ENCODE measurements at places on chromosomes 5 and 9.

- DNase-seq = no peak
These were observed 96.2 kb downstream of the TRPM3 start for GRCh38 chr9:71025201-71025600.

GRCh38 chr9:91734371-91734981, 215.6 kb downstream of the ROR2 start:
- peak; percentile 16 for DNase-seq

GRCh38 chr5:150640311-150641005, at the start of gene SYNPO:
Gene SYNPO, plus strand, starts transcription at chr5:150640660. Its CDS starts 7,616 bp downstream, at chr5:150648276.
- peak; percentile 83 for DNase-seq

GRCh38 chr5:54009357-54009756, 301.0 kb downstream of the ARL15 start:
- DNase-seq = no peak

GRCh38 chr9:91395106-91395552, 28.5 kb downstream of the NFIL3 start:
- no peak for DNase-seq

GRCh38 chr9:13410566-13411031, 131.1 kb upstream of the MPDZ start:
- peak; percentile 22 for DNase-seq

DNA sequence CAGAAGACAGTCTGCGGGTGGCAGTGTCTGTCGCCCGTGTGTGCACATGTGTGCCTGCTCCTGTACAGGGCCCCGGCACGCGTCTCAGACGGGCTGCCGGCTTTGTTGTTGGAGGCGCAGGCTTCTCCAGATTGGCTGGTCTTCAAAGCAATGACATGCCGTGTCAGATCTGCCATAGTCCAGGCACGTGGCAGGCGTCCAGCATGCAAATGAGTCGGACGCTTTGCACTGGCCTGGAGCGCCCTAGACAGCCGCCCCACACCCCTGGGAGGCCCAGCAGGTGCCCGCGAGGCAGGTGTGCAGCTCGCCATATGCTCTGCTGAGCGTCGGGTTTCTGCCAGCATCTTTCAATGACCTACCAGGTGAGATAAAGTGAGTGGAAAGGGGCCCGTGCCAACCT, 71.5 kb downstream of the GADD45G start:
- DNase-seq = no peak

GRCh38 chr9:107389617-107390071, 99.9 kb downstream of the KLF4 start:
- DNase-seq = no peak

GRCh38 chr9:7653262-7653661, 146.3 kb downstream of the DMAC1 start:
- DNase-seq = no peak

- DNase-seq = no peak
These were observed 158.8 kb downstream of the GAS1 start for GRCh38 chr9:86788456-86788855.

- no peak for DNase-seq
These were observed 2.6 kb downstream of the ZNF79 start for GRCh38 chr9:127426756-127427155.

DNA sequence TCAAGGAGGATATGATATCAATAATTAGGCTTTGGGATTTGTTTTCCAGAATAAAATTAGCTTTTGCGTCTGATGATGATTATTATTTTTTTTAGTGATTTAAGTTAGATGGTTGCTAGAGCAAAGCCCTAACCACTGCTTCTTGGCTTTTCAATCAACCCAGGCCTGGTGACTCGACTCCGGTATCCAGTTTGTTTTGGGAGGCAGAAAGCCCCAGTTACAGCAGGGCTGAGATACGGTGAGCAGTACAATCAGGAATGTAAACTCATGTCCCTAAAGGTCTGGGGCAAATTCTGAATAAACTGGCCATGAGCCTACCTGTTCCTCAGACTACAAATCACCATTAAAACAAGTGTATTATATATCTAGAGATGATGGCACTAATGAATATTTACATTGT, 24.4 kb upstream of the CYFIP2 start:
- DNase-seq = no peak

- no peak for DNase-seq
These were observed 80.6 kb downstream of the COL23A1 start for GRCh38 chr5:178509491-178510057.

DNA sequence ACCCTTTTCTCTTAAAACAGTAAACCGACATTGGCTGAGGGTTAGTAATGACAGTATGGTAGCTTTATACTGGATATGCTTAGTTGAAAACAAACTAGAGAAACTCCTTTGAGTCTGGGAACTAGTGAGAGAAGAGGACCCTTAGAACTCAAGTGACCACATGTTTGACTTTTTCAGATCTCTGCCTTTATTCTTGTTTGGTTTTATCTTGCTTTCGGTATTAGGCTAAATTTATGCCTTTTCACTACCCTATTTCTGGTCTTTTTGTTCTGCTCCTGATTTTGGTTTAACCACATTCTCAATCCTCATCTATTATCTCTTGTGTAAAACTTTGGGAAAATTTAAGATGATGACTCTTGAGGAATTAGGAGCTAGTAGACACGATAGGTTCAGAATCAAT, 11.0 kb downstream of the SNAPC3 start:
- no peak for DNase-seq

GRCh38 chr9:93697352-93698139, 121.2 kb downstream of the PHF2 start:
- no peak for DNase-seq

GRCh38 chr5:127994087-127994660, 89.4 kb upstream of the SLC12A2 start:
- DNase-seq = no peak

- DNase-seq = no peak
These were observed 85.5 kb upstream of the MARCHF11 start for GRCh38 chr5:16265141-16265540.

- DNase-seq = no peak
These were observed 757 bp downstream of the TMEM250 start for GRCh38 chr9:136117916-136118319.

- DNase-seq = no peak
These were observed 53.6 kb upstream of the RANBP6 start for GRCh38 chr9:6068983-6069382.

DNA sequence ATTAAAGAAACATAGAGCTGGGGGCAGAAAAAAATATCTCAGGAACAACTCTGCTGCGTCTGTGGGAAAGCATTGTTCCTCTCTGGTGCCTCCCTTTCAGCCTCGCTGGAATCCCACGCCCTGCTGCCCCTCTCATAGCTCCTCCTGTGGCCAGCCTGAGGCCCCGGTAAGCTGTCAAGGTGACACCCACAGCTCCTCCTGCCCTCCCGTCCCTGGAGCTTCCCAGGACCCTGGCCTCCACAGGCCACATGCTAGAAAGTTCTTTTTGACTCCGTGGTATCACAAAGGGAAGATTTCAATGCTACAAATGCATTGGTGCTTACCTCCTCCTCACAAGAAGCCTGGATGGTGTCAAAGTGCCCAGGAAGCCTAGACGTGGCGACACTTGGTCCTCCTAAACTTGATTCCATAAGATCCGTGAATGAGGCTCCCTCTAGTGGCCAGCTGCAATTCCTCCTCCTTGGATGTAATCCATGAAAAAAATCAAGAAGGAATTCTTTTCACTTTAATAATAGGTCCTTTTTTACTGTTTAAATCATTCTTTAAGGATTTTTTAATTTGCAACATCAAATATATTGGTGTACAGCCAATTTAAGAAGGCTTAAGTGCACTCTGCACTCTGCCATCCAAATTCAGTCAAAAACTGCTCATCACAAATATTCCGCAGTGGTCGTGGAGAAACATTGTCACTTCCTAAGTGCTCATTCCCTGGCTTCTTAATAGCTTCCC, 104.9 kb downstream of the CFAP90 start:
- DNase-seq = peak; percentile 68

DNA sequence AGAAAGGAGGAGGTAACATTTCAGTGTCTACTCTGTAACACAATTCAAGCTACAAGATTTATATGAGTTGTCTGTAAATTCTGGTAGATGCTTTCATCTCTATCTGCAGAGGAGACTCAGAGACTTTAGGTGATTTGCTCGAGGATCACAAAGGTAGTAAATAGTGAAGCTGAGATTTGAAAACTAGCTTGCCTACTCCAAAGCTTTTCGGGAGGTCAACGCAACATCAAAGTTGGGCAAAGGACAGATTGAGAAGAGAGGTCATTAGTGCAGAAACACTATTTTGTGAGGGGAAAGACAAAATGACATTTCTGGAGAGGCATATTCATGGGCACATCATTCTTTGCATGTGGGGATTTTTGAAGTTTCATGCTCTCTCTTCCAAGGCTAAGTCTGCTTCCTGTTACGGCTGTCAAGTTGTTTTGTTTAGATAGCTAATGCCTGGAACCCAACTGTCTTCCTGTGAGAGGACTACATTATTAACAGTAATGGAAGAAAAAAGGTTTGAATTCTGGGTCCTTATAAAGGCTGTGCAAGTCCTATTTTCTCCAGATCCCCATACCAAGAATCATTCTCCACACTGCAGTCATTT, 413.5 kb upstream of the ZNF462 start:
- no peak for DNase-seq

DNA sequence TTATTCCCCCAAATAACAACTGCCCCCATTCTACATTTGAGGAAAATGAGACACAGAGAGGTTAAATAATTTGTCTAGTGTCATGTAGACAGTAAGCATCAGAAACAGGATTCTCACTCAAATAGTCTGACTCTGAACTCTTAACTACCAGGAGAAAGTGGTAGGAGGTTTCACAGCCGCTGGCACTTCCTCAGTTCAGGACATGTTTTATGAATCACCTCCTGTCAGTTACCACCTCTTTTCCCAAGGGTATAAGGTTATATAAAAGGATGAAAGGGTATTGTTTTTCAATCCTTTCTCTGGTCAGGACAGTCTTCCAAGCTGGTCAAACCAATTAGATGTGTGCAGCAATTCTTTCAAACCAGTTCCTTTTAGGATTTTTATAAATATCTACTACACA, 52.1 kb downstream of the TSSK1B start:
- no peak for DNase-seq

DNA sequence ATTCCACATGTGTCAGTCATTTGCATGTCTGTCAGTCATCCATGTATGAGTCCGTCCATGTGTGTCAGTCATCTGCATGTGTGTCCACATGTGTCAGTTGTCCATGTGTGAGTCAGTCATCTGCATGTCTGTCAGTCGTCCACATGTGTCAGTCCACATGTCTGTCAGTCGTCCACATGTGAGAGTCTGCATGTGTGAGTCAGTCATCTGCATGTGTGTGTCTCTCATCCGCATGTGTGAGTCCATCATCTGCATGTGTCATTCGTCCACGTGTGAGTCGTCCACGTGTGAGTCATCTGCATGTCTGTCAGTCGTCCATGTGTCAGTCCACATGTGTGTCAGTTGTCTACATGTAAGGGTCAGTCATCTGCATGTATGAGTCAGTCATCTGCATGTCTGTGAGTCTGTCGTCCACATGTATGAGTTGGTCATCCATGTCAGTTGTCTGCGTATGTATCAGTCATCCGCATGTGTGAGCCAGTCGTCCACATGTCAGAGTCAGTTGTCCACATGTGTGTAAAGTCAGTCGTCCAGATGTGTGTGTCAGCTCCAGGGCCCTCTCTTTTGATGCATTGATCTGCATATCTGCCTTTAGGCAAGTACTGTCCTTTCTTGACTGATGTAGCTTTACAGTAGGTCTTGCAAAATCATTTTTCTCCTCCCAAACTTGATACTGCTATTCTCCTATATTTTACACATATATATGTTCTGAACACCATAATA, 72.5 kb upstream of the CACNA1B start:
- DNase-seq = no peak

DNA sequence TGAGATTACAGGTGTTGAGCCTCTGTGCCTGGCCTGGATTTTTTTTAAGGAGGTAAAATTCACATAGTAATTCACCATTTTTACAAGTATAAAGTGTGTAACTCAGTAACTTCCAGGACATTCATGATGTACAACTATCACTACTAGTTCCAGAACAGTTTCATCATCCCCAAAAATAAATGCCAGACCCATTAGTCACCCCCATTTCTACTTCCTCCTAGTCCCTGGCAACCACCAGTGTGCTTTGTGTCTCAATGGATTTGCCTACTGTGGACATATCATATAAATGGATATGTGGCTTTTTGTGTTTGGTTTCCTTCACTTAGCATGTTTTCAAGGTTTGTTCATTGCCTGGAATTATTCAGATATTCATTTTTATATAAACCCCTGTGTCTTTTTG, 72.5 kb upstream of the PANK3 start:
- peak; percentile 39 for DNase-seq

GRCh38 chr9:6996061-6996854, 238.5 kb downstream of the KDM4C start:
- no peak for DNase-seq

- peak; percentile 27 for DNase-seq
These were observed 29.1 kb upstream of the ANKRD31 start for GRCh38 chr5:75265731-75266130.

GRCh38 chr9:117365438-117365837, 49.4 kb downstream of the ASTN2 start:
- DNase-seq = no peak

DNA sequence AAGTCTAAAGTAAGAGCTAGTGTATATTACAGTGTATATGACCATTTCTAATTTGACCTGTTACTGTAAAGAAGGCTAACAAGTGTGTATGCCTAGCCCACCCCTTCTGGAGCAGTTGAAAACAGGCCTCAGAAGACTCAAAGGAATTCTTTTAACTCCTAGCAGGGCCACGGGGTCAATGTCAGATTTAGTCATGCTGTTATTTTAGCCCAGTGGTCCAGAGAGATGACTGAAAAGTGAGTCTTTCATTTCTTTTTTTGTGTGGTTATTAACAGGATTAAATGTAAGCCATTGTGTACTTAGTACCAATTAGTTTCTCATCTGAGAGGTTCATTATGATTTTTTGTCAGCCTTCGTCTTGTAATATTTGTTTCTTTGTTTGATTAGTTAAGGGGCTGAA, 24.4 kb downstream of the ZCCHC7 start:
- DNase-seq = peak; percentile 0

GRCh38 chr9:136728548-136729123, 14.1 kb downstream of the LCN10 start:
- no peak for DNase-seq

- DNase-seq = no peak
These were observed 11.6 kb upstream of the POMT1 start for GRCh38 chr9:131491001-131491710.

Measured in astrocyte of the cerebellum (primary cell).